ENCODE measurements at places on chromosomes 16 and 17.
A peak's percentile ranks its signal among the peaks of the same experiment; 100 is the strongest.

GRCh38 chr16:65548470-65548869 is 426.6 kb upstream of the CDH11 start:
- DNase-seq = no peak

DNA sequence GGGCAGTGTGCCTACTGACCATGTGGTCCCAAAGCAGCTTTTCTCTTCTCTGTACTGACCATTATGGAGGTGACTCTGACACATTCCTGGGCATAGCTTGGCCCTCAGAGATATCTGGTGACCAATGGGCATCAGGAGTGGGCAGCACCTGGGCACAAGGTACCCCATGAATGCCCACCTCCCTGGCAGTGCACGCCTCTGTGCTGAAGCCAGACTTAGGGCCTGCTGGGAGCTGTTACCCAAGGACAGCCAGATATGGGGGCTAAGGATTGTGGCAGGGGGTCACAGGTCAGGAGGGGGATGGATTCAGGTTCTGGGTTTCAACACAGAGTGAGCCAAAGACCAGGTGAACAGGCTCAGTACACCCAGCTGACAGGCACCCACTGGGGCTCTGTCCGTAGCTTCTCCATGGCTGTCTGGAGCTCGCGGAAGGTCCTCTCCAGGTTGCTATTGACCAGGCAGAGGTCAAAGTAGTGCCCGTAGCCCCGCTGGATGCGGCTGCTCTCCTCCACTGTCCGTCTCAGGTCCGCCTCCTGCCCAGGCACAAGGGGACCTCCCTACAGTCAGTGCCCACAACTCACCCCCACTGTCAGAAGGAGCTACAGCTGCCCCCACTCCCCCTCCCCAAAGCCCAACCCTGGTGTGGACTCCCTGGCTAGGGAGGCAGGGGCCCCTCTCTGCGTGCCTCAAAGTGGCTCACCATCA is 29.7 kb downstream of the MPP2 start:
- DNase-seq = no peak

GRCh38 chr16:24499193-24499814 is 40.1 kb upstream of the RBBP6 start:
- DNase-seq = no peak

- no peak for DNase-seq
Observed at GRCh38 chr16:87794485-87795078, 28.8 kb upstream of the KLHDC4 start.

DNA sequence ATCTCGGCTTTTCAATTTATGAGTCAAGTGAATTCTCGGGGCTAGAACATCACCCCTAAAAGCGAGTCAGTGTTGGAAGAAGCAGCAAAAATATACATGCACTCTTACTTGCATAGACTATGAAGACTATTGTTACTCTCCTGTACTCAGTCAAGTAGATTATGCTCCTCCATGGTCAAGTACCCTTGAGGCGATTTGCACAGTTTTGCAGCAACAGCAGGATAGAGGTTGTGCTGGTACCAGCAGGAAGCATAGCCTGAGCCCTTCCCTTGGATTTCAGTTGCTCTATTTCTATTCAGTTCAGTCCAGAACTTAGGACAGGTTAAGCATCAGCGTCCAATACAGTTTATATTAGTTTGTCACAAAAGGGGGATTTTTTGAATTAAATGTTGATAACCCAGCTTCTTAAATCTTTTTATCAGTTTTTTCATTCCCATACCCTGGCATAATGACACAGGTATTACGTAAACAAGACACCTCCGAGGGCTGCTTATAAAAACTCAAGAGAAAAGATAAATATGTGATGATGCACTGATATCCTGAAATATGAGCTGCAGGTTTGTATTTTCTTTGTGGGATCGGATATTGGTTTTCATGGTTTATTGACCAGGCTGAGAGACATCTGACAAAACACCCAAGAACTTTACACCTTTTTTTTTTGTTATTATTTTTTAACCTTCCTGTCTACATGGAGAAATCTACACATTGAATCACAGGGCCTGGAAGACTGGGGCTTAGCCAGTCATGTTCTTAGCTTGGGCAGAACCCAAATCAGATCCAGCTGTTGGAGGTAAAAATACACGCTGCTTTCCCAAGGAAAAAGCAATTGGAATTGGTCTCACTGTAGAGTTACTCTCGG is 144.1 kb downstream of the PITPNC1 start:
- no peak for DNase-seq

DNA sequence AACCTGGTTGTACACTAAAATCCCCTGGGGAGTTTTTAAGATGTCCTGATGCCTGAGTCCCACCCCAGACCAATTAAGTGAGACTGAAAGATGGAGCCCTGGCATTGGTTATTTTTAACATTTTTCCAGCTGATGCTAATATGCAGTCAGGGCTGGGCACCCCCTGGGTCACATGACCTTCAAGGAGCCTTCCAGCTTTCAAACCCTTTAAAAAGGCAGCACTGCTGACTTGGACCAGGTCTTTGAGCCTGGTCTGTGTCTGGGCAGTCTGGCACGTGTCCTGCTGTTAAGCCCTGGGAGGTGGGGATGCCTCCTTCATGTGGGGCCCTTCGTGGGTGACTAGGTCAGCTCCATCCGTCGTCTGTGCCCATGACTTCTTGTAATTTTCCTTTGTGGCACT is 202.6 kb downstream of the CCDC182 start:
- DNase-seq = no peak

DNA sequence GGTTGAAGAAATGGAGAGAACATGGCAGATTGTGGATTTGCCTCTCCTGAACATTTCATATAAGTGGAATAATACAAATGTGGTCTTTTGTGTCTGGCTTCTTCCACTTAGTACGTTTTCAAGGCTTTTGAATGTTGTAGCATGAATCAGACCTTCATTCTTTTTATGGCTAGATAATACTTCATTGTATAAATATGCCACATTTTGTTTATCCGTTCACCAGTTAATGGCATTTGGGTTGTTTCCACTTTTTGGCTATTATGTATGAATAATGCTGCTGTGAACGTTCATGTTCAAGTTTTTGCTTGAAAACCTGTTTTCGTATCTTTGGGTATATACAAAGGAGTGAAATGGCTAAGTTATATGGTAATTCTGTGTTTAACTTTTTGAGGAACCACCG is 130.4 kb downstream of the TANC2 start:
- no peak for DNase-seq

GRCh38 chr17:2053380-2054261 is 1.3 kb upstream of the HIC1 start:
- DNase-seq = peak; percentile 84

GRCh38 chr16:65119901-65120401 is 1.9 kb downstream of the CDH11 start:
- DNase-seq = peak; percentile 68

DNA sequence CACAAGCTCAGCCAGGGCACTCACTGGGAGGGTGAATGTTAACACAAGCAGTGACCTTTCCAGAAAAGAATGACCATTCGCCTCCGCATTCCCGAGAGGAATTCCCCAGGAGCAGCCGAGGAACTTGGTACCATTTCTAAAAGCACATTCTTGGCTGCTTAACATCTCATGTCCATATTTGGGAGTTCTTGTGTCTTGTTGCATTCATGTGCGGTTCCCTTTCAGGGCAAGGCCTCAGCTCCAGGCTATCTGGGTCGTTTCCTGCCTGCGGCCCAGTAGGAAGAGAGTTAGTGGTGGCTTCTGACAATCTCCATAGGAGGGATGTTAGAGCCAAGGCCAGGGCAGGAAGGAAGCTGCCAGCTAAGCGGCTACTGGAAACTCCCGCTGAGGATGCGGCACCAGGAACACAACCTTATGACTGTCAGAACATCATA is 27.8 kb upstream of the MEAK7 start:
- DNase-seq = peak; percentile 54

- no peak for DNase-seq
Observed at GRCh38 chr17:1003633-1003971, 6.7 kb downstream of the TIMM22 start.

GRCh38 chr16:66069587-66069986 is 296.9 kb upstream of the CDH5 start:
- no peak for DNase-seq

- peak; percentile 5 for DNase-seq
Observed at GRCh38 chr16:32116080-32116479, 137.0 kb upstream of the TP53TG3D start.

DNA sequence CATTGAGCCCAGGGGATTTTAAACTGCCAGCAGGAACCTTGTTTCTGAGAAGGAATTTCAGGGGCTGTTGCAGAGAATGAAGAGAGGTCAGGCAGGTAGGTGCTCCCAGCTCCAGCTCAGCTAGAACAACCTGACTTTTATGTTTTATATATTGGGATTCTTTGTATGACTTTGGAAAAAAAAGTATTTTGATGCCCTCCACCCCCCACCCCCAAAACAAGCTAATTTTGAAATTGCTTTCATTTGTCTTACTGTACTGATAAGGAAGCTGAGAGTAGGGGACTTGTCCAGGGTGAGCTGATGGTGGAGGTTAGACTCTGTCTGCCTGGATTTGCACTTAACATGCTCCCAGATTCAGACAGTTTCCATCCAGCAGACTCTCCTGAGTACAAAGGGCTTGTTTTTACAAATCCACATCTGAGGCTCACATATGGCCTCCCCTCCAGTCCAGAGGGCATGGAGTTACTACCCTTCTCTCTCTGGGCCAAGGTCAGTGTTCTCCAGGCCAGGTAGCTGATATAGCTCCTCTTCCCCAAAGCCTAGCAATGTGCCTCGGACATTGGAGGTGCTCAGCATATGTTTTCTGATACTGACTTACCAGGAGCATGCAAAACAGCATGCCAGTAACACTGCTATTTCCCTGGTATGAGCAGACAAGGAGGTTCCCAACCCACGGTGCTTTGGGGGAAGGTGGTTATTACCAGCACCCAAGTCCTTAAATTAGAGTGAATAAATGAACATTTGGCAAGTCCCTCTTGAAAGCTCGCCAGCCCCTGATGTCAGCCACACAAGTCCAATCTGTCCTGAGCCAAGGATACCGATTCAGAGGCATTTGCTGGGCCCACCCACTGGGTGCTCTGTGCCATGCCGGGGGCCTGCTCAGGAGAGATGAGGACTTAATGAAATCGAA is 11.3 kb downstream of the STX1B start:
- no peak for DNase-seq

DNA sequence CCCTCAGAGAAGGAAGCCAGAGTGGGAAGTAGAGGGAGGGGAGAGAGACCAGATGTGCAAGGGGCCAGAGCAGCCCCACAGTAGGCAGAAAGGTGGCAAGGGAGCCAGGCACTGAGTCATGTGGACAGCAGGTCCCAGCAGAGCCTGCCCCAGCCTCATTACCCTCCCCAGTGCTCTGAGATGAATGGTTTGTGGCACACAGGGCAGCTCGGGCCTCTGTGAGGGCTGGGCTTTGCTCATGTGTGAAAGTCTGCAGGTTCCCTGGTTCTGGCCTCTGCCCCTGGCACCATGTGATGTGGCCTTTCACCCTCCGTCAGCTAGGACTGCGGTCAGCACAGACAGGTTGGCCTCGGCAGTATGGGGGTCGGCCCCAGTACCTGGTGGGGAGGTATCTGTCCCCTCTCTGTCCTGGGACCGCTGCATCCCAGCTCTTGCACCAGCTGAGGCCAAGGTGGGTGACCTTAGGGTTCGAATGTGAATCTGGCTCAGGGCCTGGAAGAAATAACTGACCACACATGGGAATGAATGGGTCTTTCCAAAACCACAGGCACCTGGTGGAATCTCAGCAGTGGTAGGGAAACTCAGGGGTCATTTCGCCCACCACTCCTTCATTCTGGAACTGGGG is 8.9 kb downstream of the LRRC75A start:
- no peak for DNase-seq

- DNase-seq = no peak
Observed at GRCh38 chr16:9465161-9465560, 373.7 kb downstream of the HAPSTR1 start.

DNA sequence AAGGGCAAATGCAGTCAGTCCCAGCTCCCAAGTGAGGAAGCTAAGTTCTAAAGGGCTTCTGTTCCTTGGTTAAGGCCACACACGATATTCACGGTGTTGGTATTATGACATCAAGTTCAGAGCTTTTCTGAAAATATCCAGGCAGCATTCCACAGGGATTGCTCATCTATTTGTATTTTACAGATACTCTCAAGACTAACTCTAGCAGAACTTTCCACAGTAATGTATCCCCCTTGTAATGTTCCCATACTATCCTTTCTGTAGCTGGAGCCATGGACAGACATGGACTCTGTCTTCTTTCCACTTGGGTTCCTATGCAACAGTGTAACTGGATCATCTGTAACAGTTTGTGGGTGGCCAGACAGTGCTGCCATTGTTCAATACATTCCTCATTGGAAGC is 13.5 kb downstream of the SDR42E1 start:
- no peak for DNase-seq

DNA sequence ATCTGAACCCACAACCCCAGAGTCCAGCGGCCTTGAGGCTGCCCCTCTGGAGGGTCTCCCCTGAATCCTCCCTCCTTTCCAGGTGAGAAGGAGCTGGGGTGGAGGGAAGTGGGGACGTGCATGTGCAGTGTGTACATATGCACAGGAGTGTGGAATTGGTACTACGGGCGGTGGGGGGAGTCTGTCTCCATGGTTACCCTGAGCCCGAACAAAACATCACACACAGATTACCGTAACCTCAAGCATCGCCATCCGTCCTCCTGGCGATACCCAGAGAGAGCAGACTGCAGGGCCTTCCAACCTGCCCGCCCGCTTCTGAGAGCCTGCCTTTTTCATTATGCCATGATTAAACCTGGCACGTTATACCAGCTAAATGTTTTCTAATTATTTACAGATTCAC is 25.1 kb downstream of the GSG1L start:
- no peak for DNase-seq

- no peak for DNase-seq
Observed at GRCh38 chr17:45070001-45070400, 8.9 kb downstream of the NMT1 start.

DNA sequence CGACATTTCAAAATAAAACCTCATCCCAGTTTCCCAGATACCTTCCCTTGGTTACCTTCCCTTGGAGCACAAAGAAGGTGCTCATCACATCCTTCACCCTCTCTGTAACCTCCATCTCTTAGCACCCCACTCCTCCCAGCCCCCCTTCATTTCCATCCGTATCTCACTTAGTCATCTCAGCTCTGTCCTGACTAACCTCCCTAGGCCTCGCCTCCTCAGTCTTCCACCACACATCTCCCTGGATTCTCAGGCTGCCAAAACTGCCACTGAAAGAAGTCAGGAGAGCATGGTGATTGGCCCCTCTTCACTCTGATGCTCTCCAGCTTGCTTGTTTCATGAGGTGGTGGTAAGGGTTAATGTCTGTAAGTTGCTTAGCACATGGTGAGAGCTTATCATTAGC is 2.3 kb downstream of the ZFP3 start:
- no peak for DNase-seq
